ENCODE measurements at places on chromosomes 1 and 21.

- no peak for DNase-seq
Observed at GRCh38 chr21:17440969-17441368, 71.9 kb upstream of the CXADR start.

GRCh38 chr1:89962742-89963075, 32.2 kb upstream of the ZNF326 start:
- no peak for DNase-seq

- no peak for DNase-seq
Observed at GRCh38 chr1:233844692-233845091, 59.8 kb upstream of the SLC35F3 start.

GRCh38 chr1:232306269-232306961, 323.5 kb downstream of the SIPA1L2 start:
- peak; percentile 45 for DNase-seq
